ENCODE measurements at places on chromosomes 2 and 18.

DNA sequence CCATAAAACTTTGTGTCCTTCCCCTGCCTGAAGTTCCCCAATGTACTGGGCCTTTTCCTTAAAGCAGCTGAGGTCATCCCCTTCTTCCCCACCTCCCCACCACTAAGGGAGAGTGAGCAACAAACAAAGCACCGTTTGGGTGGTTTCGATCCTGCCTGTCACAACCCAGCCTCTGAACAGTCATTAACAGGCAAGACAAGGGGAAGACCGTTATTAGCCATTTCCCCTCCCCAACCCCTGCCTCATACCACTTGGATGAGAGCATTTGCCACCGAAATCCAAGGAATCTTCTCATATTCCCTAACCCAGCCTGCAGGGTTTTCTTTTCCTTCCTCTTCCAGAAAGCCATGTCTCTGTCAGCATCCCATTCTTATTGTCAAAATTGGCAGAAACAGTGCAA, 65.6 kb downstream of the STRADB start:
- DNase-seq = no peak

DNA sequence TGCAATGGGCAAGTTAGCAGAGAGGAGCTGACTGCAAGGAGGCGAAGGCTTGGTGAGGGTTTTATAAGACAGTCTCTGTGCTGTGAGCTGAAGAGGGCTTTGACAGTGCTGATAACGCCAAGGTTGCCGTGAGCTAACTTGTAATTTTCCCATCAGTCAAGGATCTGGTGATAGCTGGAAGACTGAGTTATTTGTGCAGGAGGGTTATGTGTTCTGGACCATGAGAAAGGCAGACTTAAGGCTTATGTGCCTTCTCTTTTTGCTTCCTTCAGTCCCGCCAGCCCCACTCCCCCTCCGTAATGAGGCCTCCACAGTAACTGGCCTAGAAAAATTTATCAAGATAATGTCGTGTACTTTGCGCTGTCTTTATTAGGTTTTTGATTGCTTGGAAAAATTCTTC, 94.6 kb downstream of the RTP5 start:
- no peak for DNase-seq

DNA sequence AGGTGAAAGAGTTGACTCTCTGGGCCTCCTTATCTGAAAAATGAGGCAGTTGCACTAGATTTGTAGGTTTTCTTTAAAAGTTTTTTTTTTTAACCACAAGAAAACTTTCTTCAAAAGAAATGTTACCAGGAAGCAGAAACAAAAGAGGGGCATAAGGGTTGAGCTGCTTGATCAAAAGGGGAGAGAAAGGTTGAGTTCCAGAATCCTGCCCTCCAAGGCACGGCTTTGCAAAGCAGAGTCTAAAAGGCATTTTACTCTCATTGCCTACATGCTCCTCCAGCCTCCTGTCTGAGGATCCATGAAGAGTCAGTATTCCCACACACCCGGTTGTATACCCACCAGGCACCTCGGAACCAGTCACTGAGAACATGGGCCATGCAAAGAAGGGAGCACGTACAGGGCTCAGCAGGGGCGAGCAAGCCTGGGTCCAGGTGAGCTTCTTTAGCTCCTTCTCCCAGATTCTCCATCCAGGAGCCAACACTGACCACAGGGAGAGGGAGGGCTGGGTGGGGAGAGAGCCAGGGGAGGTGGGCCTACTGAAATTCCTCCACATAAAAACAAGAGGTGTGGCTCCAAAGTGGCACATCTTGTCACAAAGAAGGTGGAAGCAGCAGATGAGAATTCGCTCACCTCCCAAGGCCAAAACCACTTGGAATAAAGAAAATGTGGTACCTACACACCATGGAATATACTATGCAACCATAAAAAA, 116.0 kb upstream of the EPC2 start:
- no peak for DNase-seq

- DNase-seq = no peak
These were observed 5.3 kb upstream of the NEU4 start for GRCh38 chr2:241803387-241804325.

DNA sequence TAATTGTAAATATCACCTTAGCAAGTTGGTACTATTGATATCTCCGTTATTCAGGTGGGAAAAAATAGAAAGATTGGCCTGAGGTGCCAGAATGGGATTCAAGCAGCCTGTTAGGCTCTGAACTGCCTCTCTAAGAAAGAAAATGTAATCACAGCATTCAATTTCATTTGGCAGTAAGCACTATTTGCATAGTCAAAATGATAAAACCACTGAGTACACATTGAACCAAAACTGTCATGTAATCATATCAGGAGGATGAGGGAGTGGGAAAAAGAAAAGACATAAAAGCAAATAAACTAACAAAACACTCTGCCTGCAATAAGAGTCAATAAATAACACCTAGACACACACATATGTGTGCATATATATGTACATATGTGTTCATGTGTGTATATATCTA, 103.9 kb upstream of the TACR1 start:
- no peak for DNase-seq

DNA sequence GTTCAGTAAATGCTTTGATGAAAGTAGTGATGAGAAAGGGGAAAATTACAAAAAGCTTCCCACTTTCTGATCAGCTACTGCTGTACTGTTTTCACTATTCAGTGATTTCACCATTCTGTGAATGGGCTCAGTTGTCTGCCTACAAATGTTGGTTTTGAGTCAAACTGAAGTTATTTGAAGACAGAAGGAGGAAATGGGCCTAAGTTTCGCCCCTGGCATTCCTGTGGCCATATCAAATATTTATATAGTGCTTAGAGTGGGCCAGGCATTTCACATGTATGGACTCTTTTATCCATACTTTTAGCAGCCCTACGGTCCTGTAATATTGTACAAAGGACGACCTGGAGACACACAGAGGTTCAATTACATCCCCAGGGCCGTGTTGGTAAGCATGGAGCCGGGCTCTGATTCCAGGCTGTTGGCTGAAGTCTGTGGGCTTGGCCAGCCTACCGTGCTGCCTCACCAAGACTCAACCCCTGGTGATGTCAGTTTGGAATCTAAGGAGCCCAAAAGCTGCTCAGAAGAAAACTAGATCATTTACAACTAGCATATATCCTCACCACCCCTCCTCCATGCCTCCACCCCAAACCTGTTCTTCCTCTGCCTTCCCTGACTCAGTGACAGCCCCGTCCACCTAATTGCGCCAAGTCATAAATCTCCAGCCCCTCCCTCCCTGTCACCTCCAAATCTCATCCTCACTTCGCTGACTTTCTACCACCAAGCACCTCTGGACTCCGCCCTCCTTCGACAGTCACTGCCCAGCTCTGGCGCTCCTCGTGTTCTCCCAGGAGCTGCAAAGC, 10.1 kb upstream of the GRHL1 start:
- DNase-seq = no peak

- no peak for DNase-seq
These were observed 489 bp downstream of the TRMT61B start for GRCh38 chr2:28869494-28870145.

DNA sequence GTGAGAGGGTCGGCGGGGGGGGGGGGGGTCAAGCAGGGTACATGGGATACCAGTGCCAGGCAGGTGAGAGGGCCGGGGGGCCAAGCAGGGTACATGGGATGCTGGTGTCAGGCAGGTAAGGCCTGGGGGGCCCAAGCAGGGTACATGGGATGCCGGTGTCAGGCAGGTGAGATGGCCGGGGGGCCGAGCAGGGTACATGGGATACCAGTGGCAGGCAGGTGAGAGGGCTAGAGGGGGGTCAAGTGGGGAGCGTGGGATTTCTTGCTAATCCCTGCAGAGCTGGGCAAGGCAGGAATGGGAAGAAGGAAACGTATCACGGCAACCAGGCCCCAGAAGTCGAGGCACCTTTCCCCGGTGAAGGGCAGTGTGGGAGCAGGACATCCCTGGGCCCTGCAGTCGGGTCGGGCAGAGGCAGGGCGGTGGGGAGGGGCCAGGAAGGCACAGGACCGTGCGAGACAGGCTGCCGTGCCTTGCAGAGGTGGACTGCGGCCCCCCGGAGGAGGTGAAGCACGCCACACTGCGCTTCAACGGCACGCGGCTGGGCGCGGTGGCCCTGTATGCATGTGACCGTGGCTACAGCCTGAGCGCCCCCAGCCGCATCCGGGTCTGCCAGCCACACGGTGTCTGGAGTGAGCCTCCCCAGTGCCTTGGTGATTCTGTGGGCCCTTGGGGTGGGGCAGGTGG, 49.3 kb downstream of the MTERF4 start:
- DNase-seq = peak; percentile 83

GRCh38 chr2:191128172-191128910, 22.5 kb downstream of the STAT4 start:
- no peak for DNase-seq

DNA sequence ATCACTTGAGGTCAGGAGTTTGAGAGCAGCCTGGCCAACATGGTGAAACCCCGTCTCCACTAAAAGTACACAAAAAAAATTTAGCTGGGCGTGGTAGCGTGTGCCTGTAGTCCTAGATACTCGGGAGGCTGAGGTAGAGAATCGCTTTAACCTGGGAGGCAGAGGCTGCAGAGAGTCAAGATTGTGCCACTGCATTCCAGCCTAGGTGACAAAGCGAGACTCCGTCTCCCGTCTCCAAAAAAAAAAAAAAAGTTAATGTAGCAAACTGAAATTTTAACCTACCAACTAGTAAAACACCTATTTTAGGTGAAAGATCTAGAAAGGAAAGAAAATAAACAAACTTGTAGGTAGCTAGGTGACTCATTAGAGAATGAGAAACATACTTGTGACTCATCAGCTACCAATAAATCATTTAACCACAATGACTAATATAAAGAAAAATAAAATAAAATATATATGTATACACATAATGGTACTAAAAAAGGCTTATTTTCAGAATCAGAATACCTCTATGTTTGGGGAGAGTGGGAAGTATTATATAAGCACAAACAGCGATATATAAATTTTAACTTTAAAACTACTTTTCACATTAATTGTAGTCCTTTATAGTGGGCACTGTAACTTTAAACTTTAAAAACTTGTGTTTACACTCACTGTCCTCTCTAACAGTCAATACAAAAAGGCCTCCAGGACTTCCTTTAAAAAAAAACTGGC, 36.6 kb downstream of the DARS1 start:
- no peak for DNase-seq

Measured in osteocyte (in vitro differentiated cells).